ENCODE measurements at places on chromosomes 11 and 22.

GRCh38 chr22:38733329-38733723 lies 22.5 kb downstream of the SUN2 start:
- no peak for DNase-seq

DNA sequence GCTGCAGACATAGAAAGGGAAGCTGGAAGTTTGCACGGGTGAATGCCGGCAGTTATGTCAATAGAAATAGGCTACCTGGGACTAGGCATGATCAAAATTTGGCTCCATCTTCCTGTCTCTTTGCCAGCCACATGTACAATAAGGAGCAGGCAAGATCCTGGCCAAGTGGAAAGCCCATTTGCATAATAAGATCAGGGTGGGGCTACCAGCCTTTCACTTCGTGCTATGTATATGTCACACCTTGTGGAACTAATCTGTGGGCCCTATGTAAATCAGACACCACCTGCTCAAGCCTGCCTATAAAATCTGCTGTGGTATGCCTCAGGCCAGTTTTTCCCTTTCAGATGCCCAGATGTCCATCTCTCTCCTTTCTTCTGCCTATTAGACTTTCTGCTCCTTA lies 79.3 kb upstream of the DRD2 start:
- DNase-seq, result no peak

DNA sequence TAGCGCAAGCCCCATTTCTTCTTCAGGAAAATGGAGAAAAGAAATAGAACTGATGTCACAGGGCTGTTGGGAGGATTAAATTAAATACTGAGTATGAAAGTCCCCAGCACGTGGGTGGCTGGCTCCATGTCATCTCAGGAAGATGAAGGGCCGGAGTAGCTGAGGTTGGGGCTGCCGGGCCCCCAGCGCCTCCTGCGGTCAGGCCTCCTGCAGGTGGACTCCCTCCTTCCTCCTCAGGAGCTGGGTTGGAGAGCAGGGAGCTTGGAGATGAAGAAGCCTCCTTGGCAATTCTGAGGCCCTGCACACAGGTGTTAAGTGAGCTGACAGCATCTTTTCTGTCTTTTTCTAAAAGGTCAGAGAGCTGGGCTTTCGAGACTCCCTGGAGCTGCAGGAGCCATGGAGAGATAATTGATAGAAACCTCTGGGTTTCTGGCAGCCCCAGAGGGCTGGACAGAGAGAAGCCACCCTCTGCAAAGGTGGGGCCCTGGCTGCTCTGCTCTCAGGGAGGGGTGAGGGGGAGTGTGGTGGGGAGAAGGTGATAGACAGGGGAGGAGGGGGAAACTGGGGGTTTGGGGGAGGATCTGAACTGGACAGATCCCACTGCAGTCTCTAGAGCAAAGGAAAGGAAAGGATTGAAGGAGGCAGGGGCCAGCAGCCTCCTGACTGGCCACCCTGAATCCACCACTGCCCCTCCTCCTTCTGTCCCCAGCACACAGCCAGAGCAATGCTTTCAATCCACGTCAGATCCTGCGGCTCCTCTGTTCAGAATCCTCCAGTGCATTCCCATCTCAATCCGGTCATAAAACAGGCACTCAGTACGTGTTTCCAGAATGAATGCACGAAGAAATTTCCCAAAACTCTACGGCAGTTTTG lies 210.8 kb downstream of the CEP164 start:
- no peak for DNase-seq

- DNase-seq, result no peak
Measured at GRCh38 chr11:132072044-132072857, 701.8 kb downstream of the NTM start.

DNA sequence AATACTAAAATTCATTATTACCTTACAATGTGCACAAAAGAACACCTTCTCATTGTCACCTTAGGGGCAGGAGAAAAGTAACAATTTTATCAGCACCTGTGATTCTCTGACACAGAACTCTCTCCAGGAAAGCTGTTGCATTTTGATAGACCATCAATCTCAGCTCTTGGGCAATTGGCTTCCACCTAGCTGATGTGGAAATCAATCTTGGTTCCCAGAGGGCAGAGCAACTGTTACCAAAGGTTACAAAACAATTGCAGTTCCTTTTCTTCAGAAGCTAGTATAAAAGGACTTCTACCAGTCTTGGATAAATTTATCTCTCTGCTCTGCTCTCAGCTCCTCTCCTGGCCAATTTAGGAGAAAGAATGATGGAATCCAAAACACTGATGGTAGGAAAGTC lies 157.8 kb upstream of the DDI1 start:
- DNase-seq, result no peak

DNA sequence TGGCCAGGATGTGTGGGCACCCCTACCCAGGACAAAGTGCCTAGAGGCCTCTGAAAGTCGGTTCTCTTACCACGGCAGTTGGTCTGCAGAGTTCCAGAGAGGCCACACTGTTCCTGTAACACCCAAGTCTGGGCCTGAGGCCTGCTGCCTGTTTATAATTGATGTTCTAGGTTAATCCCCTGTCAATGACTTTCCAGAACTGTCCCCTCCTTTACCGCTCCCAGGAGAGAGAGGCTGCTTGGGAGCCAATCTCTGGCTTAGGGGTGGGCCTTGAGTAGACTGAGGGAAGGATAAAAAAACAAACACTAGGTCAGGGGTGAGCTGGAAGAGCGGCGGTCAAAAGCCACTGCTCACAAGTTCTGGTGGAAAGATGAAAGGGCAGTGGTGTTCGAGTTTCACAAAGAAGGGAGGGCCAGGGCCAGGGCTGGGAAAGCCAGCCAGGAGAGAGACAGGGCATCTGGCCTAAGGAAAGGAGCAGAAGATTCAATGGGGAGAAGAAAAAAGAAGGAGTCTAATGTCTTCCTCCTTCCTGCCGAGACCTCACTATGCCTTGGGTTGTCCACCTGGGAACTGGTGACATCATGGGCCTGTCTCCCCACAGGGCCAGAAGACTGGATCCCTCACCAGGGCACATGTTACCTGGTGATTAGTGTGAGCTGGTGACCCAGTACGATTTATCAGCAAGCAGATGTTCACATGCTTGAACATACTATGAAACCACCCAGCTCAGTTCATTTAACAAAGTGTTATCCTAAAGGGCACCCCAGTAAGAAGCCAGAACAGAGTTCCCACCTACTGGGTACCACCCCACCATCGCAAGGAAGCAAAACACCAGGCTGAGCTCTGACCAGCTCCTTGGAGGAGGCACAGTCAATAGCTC lies 50.2 kb downstream of the PC start:
- no peak for DNase-seq

GRCh38 chr11:88345949-88346348 lies 8.4 kb upstream of the CTSC start:
- no peak for DNase-seq
